ENCODE measurements at places on chromosomes 4 and X.
A peak's percentile ranks its signal among the peaks of the same experiment; 100 is the strongest.

DNA sequence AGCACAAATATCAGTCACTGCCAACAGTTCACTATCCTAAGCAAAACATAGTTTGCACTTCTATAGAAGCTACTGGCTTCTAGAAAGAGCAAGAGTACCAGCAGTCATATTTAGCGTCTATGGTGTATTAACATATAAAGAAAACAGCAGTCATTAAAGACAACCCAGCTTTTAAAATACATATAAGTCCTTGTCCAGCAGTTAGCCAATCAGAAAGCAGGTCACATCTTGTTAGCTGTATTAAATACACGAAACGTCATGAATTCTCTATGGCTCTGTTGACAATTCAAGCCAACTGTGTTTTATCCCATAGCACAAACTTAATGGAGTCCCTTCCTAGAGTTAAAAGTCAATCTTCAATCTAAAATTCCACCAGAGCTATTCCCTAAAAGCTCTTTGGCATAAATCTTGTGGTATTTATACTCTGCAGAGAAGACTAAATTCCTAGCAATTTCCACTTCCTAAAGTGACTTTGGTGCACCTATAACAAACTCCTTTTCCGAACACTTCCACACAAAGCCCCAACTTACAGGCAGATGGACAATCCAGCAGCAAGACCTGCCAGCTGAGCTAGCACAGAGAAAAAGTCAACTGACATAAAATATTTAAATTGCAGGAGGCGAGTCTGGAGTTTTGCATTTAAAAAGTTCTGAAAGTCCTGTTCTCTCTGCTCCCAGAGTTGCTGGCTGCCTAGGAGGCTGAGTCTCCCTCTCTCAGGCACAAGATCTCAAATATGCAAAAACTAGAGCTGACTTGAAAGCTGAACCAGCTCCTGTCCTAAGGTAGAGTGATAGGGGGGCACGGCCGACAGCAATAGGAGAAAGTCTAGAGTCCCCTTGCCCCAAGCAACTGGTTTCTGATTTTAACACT is 1.3 kb downstream of the LDB2 start:
- DNase-seq, result peak; percentile 70

DNA sequence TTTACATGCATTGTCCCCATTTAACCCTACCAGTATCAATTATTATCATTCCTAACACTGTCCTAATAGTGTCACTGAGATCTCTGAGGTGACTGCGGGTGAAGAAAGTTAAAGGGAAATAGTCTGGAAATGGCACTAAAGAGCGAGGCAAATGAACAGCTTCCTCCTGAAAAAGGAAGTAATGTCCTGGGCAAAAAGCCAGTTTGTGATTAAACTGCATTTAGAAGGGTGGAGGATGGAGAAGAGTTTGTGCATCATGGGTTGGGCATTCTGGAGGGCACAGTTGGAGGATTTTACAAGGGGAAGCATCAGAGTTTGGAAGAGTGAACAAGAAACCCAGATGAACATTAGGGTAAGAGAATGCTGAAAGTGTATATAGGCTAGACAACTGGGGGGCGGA is 60.5 kb upstream of the SLC25A4 start:
- DNase-seq, result peak; percentile 4

DNA sequence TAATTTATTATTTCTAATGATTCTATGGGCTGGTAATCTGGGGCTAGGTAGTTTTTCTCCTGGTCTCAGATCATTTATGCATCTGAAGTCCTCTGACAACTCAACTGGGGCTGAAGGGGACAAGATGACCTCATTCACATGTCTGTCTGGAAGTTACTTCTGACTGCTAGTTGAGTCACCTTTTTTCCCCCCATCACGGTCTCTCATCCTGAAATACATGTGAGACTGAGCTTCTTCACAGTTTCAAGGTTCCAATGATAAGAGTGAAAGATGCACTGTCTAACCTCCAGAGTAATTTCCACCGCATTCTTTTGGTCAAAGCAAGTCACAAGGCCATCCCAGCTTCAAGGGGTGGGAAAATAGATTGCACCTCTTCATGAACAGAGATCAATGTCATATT is 356.7 kb upstream of the RPS6KA3 start:
- DNase-seq, result peak; percentile 1

- DNase-seq, result no peak
Observed at GRCh38 chr4:166197166-166197565, 324.1 kb downstream of the TLL1 start.

- DNase-seq, result no peak
Observed at GRCh38 chr4:822361-823175, 3.4 kb downstream of the CPLX1 start.

Data from EH (cell line).